ENCODE measurements at places on chromosomes 4 and X. TPM values are rescaled to one million over a fixed set of nuclear protein-coding genes. Genes with fewer than 3 reads are reported as not detected.
A peak's percentile ranks its signal among the peaks of the same experiment; 100 is the strongest.

Gene SSX2B
- not detected for total RNA-seq

GRCh38 chr4:122715221-122715620, 17.3 kb upstream of the BBS12 start:
- DNase-seq, result no peak

GRCh38 chr4:128663325-128663724, 146.2 kb upstream of the JADE1 start:
- peak; percentile 16 for DNase-seq

DNA sequence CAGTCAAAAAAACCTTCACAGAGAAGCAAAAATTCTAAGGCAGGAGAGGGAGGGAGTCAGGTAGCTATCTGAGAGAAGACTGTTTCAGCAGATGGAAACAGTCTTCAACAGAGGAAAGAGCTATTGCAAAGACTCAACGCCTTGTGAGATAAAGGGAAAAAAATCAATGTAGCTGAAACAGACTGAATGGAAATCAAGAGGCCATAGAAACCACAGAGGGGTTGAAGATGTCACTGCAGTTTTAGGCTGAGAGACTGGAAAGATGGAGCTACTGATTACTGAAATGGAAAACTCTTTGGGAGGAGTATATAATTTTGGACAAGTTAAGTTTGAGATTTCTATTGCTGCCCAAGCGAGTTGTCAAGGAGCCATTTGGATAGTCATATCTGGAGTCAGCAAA, 28.4 kb upstream of the CXCL8 start:
- no peak for DNase-seq

DNA sequence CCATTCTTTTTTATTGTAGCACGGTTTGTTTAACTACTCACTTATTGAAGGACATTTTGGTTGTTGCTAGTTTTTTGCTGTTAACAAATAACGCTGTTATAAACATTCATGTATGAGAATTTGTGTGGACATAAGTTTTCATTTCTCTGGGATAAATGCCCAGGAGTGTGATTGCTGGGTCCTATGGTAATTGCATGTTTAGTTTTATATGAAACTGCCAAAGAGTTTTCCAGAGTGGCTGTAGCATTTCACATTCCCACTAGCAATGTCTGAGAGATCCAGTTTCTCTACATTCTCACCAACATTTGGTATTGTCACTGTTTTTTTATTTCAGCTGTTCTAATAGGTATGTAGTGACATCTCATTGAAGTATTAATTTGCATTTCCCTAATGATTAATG, 66.8 kb downstream of the PLAC1 start:
- DNase-seq, result no peak

DNA sequence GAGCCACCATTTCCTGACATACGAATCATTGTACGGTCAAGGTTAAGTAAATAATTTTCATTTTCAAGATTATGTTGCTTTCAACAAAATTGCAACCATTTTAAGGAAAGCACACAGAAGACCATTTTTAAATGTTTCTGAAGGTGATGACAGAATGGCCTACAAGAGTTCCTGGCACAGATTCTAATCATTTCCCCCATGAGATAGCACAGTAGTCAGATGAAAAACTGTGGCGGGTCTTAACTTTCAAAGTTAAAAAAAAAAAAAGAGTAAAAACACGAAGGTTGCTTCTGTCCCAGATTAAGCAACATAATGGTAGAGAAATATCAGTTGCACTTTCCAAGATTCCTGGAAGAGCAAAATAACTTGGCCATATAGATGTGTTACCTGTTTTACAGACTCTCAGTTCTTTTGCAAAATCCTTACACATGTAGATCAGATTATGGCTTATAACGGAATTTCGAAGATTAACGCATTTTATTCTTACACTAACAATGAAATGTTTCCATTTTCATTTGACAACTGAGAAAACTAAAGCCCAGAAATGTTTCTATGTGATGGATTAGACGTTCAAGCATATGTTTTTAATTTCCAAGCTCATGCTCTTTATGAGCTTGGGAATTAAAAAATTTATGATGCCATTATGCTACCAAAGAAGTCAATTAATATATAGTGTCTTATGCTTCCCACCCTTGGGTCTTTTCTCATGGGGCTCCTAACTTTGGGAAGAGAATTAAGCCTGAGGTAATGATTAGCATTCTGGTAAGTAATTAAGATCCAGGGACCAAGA, 335.1 kb upstream of the CLNK start:
- no peak for DNase-seq

DNA sequence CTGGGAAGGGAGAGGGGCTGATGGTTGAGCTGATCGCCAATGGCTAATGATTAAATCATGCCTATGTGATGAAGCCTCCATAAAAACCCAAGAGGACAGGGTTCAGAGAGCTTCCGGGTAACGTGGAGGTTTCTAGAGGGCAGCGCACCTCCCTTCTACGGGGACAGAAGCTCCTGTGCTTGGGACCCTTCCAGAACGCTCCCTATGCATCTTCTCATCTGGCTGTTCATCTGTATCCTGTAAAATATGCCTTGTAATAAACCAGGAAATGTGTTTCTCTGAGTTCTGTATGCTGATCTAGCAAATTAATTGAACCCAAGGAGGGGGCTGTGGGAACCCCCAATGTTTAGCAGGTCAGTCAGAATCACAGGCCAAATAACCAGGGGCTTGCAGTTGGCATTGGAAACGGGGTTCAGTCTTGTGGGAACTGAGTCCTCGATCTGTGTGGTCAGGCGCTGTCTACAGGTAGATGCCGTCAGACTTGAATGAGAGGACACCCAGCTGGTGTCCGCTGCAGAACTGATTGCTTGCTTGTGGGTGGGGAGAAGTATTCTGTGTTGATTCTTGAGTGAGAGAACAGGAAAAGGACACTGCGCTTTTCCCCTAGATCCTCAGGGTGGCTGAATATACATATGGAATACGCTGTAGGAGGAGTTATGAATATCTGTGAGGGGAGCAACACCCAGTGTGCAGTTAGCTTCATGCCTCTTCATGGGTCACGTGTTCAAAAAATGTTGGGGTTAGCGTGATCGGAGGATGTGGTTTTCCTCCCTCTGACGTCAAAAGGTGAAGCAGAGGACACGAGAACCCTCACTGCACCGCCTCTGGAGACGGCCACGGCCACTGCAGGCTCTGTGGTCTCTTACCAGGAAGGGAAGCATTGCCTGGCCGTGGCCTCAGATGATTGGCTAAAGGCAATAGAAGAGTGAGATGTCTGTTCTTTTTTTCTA, 29.2 kb downstream of the HTT-AS start:
- DNase-seq, result no peak

DNA sequence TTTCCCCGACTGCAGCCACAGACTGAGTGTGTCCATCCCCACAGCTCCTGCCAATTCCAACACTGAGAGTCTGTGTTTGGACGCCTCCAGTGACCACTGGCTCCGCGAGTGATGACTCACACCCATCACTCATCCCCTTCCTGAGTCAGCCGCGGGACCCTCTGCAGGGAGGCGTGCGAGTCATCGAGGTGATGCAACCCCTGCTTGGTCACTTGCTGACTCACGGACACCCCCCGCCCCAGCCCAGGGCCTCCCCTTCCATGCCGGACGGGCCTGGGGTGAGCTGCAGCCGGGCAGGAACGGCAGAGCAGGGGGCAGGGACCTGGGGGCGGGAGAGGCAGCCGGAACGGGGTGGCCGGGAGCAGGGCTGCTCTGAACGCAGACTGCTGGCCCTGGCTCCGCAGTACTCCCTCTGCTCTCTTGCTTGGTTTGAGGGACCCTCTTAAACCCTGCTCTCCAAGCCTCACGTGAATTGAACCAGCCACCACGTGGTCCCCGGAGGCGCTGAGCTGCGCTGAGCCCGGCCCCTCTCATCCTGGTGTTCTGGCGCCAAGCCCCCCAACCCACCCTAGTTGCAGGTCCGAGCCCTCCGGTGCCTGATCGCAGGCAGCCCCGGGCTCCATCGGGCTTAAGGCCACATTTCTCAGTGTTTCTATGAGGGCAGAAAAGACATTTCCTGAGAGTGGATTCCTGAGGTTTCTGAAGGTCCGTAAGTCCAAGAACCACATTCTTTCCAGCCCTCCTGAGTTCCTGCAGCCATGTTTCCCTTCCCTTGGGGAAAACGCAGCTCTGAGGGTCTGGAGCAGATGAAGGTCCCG, 32.4 kb downstream of the FGFRL1 start:
- DNase-seq, result no peak

Gene TDO2
- 0.09 TPM for total RNA-seq

Data from prostate gland (tissue), 2 donors.